ENCODE measurements at places on chromosomes 5 and 9.

- no peak for DNase-seq
These were observed 3.6 kb downstream of the ALDH1A1 start for GRCh38 chr9:72949244-72949582.

- no peak for DNase-seq
These were observed 82.3 kb downstream of the ATG10 start for GRCh38 chr5:82054004-82054710.

GRCh38 chr5:138626333-138626944 lies 51.2 kb upstream of the HSPA9 start:
- no peak for DNase-seq

DNA sequence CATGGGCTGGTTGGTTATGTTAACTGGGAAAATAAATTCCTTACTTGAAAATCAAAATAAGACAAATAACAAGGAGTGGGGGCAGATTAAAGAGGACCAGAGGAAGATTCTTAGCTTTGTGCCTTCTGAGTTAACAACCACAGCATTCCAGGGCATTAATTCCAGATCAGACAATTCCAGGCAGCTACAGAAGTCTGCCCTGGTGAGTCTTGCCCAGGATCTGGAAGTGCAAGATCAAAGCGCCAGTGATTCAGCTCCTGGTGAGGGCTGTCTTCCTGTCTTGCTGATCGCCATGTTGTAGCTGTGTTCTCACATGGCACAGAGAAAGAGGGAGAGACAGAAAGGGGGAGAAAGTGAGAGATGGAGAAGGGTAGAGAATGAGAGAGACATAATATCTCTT lies 65.6 kb downstream of the ANXA2R start:
- no peak for DNase-seq

- DNase-seq, result no peak
These were observed 98.0 kb downstream of the OR2K2 start for GRCh38 chr9:111231801-111232580.

DNA sequence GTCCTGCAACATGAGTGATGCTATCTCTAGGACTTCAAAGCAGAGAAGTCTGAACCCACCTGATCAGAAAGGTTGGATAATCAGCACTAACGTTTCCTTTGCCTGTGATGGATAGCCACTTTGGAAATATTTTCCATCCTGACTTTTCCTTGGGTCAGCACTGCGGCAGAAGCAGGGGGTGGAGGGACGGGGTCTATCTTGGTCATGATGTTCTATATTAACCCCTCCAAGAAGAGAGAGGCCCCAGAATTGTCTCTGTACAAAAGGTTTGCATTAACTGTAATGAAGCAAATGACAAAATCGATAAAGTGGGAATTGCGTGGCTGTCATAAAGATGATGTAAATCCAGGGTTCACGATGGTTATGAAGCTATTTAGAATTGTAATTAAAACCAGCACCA lies 279.8 kb upstream of the PANK3 start:
- no peak for DNase-seq

DNA sequence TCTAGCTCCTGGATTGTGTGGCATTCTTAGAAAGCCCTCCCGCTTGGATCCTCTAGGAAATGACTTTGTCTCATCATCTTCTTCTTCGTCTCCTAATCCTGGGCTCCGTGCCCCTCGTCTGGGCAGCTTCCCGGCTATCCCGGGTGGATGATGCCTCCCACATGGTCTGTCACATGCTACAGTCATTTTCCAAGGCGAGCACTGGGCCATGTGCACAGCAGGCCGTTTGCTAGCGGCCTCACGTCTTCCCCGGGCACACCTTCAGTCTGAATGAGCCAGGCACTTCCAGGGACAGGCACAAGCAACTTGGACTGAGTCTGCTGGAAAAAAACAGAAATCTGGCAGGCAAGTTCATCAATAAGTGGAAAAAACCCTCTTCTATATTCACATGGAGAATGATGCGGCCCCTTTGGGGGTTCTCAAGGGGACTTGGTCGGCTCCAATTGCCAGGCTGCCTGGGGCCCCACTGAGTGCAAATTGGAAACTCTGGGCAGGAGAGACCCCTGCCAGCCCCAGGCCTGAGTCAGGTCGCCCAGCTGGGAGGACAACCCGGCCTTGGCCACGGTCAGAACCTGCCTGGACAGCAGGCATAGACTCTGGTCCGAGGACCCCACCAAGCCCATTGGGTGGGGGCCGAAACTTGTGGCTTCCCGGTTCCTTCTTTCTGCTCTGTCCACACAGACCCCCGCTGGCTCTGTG lies 11.1 kb upstream of the WNK2 start:
- no peak for DNase-seq

GRCh38 chr5:78983601-78984438 lies 1.3 kb downstream of the ARSB start:
- DNase-seq, result peak; percentile 58

- peak; percentile 61 for DNase-seq
These were observed 91.5 kb upstream of the NFIL3 start for GRCh38 chr9:91515074-91515687.

DNA sequence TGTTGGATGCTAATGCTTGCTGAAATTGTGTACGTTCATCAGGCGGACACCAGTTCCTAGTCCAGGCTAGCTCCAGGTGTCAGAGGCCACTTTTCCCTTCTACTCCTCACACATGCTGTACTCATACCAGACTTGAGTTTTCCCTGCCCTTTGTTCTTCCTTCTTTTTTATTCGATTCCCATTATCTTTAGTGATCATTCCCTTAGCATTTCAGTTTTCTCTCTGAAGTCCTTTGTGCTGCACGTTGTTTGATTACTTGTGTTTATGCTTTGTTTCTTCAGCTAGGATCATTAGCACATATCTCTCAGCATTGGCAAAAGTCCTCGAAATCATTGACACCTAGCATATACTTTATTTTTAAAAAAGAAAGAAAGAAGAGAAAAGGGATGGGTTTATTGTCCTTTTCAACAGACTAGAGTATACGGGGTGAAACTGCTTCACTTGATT lies 409 bp upstream of the COX7C start:
- no peak for DNase-seq

DNA sequence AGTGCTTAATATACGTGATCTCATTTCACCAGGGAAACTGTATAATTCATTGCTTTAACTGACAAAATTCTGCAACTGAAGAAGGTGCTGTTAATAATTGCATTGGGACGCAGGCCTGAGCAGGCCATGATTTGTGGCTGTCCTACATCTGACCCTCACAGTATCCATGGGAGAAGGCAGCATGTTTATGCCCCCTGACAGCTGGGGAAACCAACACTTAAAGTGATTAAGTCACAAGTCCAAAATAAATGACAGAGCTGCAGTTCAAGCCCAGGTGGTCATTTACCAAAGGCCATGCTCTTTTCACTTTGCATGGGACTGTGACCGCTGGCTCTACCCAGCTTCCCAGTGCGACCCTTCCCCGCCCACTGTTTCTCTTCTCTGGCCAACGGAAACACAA lies 30.5 kb upstream of the KCNMB1 start:
- DNase-seq, result no peak

DNA sequence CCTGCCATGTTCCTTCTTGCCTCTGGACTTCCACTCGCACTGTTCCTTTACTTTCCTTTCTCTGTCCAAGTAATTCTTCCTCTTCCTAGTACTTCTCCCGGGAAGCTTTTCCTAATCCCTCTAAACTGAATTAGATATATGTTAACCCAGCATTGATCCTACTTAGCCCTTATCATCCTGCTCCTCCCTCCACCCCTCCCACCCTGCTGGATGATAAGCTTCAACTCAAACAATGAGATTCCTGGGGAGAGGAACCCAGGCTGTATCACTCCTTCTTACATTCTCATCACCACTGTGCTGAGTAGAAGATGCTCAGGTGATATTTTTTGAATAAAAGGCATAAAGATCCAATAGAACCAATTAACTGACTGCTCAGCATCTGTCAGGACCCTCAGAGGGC lies 45.7 kb downstream of the CDK5RAP2 start:
- DNase-seq, result no peak

DNA sequence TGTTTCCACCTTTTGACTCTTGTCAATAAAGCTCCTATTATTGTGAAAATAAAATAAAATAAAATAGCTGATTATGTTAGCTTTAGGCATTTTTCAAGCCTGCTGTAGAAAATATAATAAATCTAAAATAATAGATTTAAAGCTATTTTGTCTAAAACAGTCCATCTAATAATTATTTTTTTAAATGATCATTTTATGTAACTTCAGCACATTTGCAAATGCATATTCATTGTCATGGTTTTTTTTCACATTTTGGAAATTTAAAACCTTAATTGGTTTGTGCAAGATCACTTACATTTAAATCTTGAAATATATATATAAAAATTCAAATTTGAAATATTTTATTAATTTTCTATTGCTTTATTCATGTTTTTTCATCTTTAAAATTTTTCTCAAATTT lies 159.8 kb downstream of the ADGRV1 start:
- no peak for DNase-seq

GRCh38 chr9:14670718-14671117 lies 22.5 kb downstream of the ZDHHC21 start:
- DNase-seq, result no peak

DNA sequence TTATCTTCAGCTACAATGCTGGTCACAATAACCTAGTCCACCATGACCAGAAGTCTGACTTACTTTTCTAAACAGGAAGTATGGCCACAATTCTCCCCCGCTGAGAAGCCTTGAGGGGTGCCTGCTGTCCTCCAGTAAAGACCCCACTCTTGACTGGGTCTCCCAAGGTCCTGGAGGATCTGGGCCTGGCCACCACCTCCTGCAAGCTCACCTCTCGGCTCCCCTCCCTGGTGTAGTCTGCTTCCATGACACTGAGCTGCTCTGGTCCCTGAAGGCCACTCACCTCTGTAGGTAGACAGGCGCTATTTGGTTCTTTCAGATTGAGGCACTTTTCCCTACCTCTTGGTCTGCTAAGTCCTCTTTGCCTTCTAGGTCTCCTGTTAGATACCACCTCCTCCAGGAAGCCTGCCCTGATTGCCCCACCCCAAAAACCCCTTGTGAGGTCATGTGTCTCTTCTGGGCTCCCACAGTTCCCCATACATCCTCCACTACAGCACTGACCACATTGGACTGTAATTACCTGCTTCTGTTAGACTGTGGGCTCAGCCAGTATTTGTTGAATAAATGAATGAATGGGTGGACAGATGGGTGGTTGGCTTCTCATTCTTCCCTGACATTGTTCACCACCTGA lies 62.6 kb upstream of the IER5L start:
- no peak for DNase-seq

- DNase-seq, result no peak
These were observed 553.3 kb downstream of the CCDC171 start for GRCh38 chr9:16106021-16106571.

DNA sequence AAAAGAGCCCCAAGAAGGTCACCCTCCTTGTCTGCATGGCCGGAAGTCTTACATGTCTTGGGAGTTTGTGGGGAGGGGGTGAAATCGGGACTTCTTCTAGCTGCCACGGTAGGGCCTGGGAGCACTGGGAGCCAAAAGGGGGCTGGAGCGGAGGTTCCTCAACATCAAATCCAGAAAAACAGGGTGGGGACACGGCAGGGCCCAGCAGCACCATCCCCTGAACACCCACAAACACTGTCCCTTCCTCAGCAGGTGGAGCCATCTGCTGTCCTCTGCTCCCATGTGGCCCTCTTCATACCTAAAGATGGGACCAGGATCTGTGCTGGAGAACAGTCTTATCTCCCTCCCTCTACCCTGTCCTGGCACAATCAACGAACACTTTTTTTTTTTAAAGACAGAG lies 2.7 kb downstream of the TERT start:
- no peak for DNase-seq

DNA sequence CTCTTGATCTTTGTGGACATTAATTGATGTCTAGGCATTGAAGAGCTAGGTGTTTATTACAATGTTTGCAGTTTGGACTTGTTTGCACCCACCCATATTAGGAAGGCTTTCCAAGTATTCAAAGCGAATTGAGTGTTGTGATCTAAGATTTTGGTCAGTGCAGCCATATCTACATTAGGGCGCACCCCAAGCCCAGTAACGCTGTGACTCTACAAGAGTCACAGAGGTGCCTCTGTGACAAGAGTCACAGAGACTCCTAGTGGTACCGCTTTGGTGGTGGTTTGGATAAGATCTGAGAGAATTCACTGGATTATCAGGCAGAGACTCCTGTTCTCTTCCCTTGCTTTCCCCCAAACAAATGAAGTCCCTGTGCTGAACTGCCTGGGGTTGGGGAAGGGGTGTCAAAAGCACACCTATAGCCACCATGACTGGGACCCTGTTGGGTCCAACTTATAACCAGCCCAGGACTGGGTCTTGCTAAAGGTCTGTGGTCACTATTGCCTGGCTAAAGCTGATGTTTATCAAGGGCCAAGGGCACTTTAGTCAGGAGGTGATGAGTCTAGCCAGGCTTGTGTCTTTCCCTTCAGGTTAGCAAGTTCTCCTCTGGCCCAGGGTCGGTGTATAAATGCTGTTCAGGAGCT lies 114.1 kb upstream of the RIOK2 start:
- DNase-seq, result peak; percentile 80

- peak; percentile 41 for DNase-seq
These were observed 460.7 kb upstream of the MEF2C start for GRCh38 chr5:89343666-89344065.

- no peak for DNase-seq
These were observed 234.7 kb downstream of the SLF1 start for GRCh38 chr5:94853120-94853519.

GRCh38 chr5:150309886-150310239 lies 7.2 kb upstream of the ARSI start:
- no peak for DNase-seq

- DNase-seq, result no peak
These were observed 190.2 kb downstream of the CACNA1B start for GRCh38 chr9:138067613-138068367.

- no peak for DNase-seq
These were observed 23.7 kb downstream of the BARHL1 start for GRCh38 chr9:132606066-132606465.

DNA sequence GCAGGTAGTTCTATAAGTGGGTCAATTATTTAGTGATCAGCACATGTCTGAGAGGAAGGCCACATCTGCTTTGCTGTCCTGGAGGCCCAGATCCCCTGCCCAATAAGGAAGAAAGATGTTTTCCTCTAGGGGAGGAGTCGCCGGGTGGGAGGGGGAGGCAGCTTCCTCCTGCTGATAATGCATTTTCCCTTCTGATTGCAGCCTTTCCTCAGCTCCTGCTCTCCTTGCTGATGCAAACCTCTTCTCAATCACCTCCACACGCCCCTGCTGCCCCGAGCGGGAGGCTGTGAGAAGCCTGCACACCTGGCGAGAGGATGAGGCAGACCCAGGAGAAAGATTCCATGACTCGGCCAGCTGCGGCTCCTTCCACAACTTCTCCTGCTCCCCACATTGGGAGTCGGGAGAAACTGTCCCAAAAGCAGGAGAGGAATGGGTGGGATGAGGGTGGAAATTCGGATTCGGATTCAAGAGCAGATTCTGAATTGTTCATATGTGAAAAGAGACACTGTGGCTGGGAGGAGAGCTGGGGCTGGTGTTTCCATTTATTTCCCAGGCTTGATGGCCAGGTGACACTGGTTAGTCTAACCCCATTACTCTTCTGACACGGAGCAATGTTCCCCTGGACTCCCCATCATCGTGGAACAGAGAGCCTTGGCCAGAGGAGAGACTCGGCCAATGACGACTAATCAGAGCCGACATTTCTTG lies 6.8 kb upstream of the NTNG2 start:
- DNase-seq, result no peak

- DNase-seq, result no peak
These were observed 159.2 kb downstream of the CDC42SE2 start for GRCh38 chr5:131423056-131423455.

GRCh38 chr9:133058550-133059320 lies 3.0 kb upstream of the CEL start:
- DNase-seq, result no peak
